NCI-H460 (cell line): ENCODE measurements at places on chromosomes 6 and 20. TPM values are rescaled to one million over a fixed set of nuclear protein-coding genes. Genes with fewer than 3 reads are reported as not detected.

The DUSP15 gene
- total RNA-seq = not detected in 2 replicates

The FOXS1 gene
- not detected in 2 replicates for total RNA-seq

The SLC22A1 gene
- total RNA-seq = 0.20 TPM in 1 of 2 replicates, not detected in the other

DNA sequence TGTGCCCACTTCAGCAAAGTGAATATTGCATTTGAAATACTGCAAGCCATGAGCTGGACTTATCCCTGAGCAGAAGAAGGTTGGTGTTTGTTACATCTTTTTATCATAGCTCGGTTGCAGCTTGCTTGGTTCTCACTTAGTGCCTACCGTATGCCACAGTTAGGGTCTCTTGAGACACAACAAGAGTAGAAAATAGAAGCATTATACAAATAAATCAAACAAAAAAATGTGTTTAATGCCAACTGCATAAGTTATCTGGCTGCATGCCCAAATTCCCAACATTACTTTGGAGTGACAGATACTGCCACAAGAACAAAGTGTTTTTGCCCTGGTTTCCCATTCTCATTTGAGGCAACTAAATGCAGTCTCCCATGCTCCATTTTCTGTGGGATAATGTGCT, 53.9 kb upstream of the LAMP5 start:
- no peak for DNase-seq

DNA sequence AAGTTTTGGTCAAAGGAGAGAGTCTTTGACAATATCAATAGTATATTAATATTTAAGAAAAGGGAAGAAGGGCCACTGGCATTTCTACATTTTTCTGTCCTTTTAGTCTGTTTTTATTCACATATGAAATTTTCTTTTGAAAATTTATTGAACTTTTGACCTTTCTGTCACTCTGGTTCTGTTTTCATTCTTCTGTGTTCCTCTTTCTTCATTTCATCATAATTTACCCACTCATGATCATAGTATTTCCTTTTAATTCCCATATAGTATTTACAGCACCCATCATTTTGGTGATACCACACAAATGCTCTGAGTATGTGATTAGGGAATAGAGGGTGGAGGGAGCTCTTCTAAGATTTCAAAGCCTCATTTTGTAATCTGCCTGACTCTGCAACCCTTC, 142.8 kb downstream of the GJA1 start:
- no peak for DNase-seq

DNA sequence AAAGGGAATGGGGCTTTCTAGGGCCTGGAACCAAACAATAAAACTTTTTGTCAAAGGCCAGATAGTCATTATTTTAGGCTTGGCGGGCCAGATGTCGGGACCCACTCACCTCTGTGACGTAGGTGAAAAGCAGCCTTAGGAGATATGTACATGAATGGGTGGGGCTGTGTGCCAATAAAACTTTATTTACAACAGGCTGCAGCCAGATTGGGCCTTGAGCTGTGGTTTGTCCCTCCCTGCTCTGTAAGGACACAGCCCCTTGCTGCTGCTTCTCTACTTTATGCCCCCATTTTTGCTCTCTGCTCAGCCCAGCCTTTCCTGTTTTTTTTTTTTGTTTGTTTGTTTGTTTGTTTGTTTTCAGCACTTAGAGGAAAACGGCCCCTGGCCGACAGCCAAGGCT, 32.7 kb downstream of the CDH4 start:
- DNase-seq = no peak

DNA sequence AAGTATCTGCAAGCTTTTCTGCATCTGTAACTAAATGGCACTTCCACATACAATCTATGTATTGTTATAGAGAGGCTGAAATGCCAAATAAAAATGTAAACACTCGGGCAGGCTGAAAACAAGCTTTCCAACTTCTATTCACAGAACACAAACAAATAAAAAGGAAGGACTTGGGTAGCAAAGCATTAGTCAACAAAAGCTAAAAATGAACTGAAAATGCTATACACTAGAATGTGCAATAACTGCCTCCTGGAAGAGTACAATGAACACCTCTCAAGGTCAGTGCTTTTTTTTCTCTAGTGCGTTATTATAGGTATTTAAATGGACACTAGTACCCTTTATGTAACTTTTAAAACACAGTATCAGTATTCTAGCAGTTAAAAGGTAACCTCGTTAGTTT, 31.4 kb downstream of the STK38 start:
- DNase-seq = no peak

- peak; percentile 29 for DNase-seq
Measured at GRCh38 chr6:100203400-100203799, 209.4 kb upstream of the MCHR2 start.

DNA sequence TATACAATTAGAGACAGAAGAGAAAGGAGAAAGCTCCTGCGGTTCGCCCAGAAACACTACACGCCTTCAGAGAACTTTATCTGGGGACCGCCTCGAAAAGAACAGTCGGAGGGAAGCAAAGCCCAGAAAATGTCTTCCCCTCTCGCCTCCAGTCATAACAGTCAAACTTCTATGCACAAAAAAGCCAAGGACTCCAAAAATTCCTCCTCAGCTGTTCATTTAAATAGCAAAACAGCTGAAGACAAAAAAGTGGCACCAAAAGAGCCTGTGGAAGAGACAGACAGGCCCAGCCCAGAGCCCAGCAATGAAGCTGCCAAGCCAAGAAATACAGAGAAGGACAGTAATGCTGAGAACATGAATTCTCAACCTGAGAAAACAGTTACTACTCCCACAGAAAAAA, 12.9 kb downstream of the OGFRL1 start:
- no peak for DNase-seq
